ENCODE measurements at places on chromosomes 5 and 9.

GRCh38 chr5:4413996-4414395 lies 726.1 kb upstream of the ADAMTS16 start:
- DNase-seq = no peak

GRCh38 chr5:159017786-159018185 lies 81.9 kb downstream of the EBF1 start:
- DNase-seq = no peak

GRCh38 chr9:72255569-72255968 lies 106.3 kb downstream of the GDA start:
- no peak for DNase-seq

GRCh38 chr9:105928416-105928815 lies 234.1 kb downstream of the TMEM38B start:
- no peak for DNase-seq

GRCh38 chr9:70948744-70949143 lies 172.7 kb downstream of the TRPM3 start:
- no peak for DNase-seq

DNA sequence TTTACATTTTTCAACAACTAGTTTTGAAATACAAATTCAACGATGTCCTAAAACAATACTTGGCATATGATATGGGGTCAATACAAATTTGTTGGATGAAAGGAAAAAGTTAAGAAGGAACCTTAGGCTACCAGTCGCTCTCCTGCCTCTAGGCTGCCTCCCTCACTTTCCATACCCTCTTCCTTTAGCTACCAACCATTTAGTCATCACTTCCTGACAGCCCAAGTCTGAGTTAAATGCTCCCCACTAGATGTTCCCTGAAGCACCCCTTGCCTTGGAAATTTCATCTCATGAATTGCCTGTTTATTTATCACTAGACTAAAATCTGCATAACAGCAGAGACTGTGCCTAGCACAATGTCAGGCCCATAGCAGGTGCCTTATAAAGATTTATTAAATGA lies 2.7 kb upstream of the LARS1 start:
- no peak for DNase-seq

DNA sequence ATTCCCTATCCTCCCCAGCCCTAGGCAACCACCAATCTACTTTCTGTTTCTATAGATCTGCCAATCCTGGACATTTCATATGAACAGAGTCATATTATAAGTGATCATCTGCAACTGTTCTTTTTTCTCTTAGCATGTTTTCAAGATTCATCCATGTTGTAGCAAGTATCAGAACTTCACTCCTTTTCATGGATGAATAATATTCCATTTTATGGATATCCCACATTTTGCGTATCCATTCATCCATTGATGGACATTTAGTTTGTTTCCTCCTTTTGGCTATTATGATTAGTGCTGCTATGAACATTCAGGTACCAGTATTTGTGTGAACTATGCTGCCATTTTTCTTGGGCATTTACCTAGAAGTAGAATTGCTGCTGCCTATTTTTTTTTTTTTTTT lies 51.3 kb upstream of the HAND1 start:
- no peak for DNase-seq

- no peak for DNase-seq
Observed at GRCh38 chr5:125847561-125847960, 575.6 kb upstream of the GRAMD2B start.

GRCh38 chr5:131496400-131496713 lies 138.7 kb downstream of the RAPGEF6 start:
- DNase-seq = peak; percentile 5

- DNase-seq = no peak
Observed at GRCh38 chr9:27436234-27436633, 87.9 kb upstream of the IFNK start.

- DNase-seq = no peak
Observed at GRCh38 chr5:18660511-18660910, 1026.3 kb downstream of the TAF11L14 start.

- no peak for DNase-seq
Observed at GRCh38 chr5:23419115-23419514, 88.3 kb upstream of the PRDM9 start.

GRCh38 chr9:132975961-132976360 lies 2.5 kb upstream of the GFI1B start:
- DNase-seq = no peak

GRCh38 chr5:172800088-172800551 lies 29.1 kb upstream of the DUSP1 start:
- DNase-seq = no peak

DNA sequence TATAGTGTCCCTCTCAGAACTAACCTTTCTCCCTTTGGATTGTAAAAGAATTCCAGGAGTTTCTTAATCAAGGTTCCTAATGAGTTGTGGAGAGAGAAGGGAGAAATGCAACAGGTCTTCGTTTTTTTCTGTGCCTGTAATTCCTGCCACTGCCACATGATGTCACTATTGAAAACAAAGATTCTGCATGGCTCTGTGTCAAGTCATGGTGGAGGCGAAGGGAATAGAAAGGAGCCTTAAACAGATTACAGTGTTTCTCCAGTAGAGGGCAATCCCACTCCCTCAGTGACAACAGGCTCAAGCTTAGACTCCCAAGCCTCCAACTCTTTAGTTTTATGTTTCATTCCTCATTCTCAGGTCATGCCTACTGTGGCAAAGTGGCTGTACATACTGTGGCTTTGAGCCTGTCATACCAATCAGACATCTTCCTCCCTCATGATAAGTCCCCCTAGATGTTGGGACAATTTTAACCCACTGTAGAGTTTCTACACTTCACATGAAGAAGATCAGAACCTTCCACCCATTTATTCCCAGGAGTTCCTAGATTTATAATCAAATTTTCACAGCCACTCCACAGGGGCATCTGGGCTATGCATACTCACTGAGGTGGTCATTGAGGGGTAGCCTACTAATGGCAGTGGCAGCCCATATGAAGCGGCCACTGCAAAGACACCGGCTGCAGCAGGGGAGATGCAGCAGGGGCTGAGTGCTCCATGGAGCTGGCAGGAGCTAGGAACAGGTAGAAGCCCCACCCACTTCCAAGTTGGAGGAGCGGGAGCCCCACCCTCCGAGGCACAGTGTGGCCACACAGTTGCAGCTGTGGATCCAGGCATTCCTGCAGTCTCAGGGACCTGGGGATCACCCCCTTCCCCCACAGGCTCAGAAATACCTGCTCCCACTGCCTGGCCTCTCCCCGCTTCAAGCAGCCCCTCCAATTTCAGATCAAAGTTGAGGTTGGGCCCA lies 97.4 kb upstream of the TRIM32 start:
- DNase-seq = no peak

DNA sequence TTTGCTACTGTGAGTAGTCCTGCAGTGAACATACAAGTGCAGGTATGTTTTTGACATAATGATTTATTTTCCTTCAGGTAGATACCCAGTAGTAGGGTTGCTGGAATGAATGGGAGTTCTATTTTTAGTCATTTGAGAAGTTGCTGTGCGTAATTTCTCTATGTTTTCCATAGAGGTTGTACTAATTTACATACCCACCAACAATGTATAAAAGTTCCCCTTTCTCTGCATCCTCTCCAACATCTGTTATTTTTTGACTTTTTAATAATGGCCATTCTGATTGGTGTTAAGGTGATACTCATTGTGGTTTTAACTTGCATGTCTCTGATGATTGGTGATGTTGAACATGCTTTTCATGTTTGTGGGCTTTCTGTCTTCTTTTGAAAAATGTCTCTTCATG lies 64.7 kb upstream of the CTSL start:
- no peak for DNase-seq

DNA sequence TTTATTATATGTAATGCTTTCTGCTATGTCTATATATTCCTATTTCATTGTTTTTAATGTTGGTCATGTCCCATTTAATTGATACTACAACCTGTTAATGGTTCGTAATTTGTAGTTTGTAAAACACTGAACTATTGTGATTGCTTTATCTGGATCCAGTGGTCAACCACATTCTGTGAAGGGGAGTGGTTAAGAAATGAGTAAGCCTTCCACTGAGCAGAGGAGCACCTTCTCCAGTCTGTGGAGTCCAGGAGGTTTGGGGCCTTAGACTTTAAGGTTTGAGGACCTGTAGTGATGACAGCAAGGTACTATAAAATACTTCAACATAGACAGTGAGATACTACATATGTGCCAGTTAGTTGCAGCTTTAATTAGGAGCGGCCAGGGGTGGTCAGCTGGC lies 67.7 kb upstream of the RAD23B start:
- DNase-seq = no peak

GRCh38 chr9:93586290-93587057 lies 10.1 kb downstream of the PHF2 start:
- DNase-seq = no peak

GRCh38 chr9:134495881-134496412 lies 145.7 kb upstream of the COL5A1 start:
- no peak for DNase-seq

- no peak for DNase-seq
Observed at GRCh38 chr9:128495804-128496417, 8.6 kb upstream of the GLE1 start.

- DNase-seq = no peak
Observed at GRCh38 chr9:20593537-20593936, 28.8 kb downstream of the MLLT3 start.

DNA sequence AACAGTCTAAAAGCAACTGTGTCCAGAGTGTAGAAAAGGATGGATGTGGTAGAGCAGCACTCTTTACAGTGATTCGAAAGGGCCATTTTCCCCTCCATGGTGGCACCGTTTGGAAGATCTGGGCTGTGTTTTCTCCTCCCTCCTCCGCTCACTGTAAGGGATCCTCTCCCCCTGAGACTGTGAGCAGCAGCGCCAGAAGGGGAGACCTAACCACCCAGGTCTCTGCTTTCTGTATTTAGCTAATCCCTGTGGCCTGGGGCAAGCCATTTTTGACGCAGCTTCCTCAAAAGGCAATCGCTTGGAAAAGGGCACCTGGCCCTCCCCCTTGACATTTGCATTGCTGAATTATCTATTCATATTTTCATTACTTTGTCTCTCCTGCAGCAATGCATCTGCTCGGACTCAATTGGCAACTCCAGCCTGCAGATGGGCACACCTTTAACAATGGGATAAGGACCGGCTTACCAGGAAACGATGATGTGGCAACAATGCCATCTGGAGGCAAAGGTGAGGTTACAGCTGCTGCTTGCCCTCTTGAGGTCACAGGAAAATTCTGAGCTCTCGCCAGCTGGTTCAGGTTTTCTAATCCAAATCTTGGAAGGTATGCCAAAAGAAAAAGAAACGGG lies 244.3 kb upstream of the WWC1 start:
- DNase-seq = no peak

DNA sequence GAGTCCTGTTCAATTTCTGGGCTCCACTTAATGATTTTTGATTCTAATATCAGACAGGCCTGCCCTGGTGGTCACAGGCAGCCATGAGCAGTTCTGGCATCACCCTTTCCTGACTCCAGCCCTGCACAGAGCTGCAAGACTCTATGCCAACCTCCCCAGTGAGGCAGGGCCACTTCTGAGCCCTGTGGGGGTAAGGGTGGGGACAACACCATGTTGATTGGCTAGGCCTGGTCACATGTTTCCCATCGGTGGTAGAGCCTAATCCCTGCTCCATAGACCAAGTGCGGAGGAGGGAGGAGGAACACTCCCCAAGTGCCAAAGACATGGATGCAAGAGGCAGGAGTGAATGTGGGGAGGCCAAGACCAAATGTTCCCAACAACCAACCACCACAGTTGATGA lies 134.6 kb downstream of the PHF2 start:
- no peak for DNase-seq

DNA sequence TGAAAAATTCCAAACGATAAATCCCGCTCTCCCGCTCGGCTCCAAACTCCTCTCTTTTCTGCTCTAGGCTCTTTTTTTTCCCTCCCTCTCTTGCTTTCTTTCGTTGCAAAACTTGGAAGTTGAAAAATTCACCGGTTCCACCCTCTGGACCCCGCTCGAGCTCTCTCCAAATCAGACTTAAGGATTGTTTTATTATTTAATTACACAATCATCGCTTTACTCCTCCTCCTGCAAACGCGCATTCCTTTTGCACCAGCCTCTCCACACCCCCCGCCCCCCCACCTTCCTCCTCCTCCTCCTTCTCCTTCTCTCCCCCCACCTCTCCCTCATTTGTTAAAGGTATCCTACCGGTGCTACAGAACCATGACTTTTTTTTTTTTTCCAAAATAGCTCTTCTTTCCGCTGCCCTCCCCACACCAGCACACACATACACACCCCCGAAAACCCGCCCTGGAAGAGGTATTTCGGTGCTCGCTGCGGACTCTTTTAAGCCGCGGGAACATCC lies 535 bp upstream of the NFIB start:
- DNase-seq = no peak

DNA sequence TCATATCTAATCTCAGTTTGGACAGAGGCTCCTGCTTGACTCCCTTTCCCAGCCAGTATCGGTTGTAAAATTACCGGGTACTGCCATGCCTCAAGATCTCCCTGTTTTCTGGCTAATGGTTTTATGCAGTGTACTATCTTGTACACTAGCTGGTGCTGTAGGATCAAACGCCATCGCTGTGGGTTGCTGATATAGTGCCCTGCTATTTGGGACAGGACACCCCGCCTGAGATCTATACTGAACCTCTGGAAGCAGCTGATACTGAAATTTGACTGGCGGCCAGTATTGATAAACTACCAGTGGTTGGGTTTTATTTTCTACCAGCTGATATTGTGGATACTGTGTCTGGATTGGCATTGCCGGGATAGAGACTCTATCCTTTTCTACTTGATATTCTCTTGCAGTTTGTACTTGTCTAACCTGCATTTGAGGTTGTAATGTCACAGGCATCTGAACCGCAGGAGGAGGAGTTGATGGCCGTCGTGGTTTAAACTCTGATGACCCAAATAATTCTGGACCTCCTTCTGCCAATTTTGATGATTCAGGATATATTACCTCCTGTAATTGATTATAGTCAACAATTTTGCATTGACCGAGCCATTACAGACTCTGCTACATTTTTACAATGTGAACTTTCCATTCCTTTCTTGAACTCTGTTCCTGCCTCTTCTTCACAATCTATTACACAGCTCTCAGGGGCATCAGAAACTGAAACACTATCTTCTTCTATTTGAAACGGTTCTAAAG lies 112.5 kb upstream of the LARP1 start:
- DNase-seq = no peak

GRCh38 chr9:79946712-79947111 lies 374.9 kb downstream of the TLE4 start:
- no peak for DNase-seq
